HT1080 (cell line): ENCODE measurements at places on chromosomes 11 and 22.

- DNase-seq = no peak
These were observed 27.8 kb downstream of the AP2A2 start for GRCh38 chr11:953512-953911.

- DNase-seq = no peak
These were observed 62.2 kb upstream of the ADA2 start for GRCh38 chr22:17281440-17281841.

GRCh38 chr11:34600339-34601084 is 20.4 kb upstream of the EHF start:
- DNase-seq = peak; percentile 13

GRCh38 chr11:84211896-84212295 is 925.7 kb upstream of the CCDC90B start:
- no peak for DNase-seq

- peak; percentile 68 for DNase-seq
These were observed 131.0 kb downstream of the PLEKHA7 start for GRCh38 chr11:16883174-16883573.

- DNase-seq = peak; percentile 37
These were observed 29.4 kb upstream of the SLN start for GRCh38 chr11:107741044-107741823.

GRCh38 chr11:30172883-30173311 is 57.9 kb upstream of the FSHB start:
- DNase-seq = no peak

GRCh38 chr11:57545883-57546282 is 8.5 kb downstream of the SMTNL1 start:
- no peak for DNase-seq

DNA sequence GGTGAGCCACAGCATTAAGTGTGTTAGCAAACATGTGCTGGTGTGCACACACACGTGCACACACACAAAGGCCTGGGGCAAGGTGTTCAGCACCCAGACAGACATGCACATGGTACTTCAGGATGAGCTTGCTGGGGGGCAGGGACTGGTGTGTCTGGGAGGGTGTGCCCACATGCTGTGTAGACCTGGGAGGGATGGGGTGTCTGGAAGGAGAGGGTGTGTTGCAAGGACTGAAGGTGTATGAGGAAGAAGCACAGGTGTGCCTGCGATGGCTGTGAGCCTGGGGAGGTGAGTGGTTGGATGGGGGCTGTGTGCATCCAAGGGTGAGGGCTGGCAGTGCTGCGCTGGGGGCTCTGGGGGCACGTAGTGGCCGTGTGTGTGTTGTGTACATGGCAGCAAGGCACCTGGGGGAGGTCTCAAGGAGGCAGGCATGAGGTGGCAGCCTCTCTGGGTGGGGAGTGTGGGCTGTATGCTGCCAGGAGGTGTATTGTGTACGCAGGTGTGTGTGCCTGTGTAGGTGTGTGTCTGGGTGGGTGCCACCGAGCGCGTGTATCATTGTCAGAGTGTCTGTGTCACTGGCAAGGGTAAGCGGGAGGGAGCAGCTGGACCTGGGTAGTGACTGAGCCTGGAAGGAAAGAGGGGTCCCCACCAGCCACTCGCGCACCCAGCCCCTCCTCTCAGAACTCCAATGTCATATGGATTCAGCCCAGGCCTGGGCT is 2.2 kb downstream of the NRXN2 start:
- no peak for DNase-seq

GRCh38 chr22:43151251-43152002 is at the start of gene TSPO:
TSPO (plus strand) TSS chr22:43151559; CDS start chr22:43159239, 7,680 bp downstream.
- DNase-seq = peak; percentile 30

DNA sequence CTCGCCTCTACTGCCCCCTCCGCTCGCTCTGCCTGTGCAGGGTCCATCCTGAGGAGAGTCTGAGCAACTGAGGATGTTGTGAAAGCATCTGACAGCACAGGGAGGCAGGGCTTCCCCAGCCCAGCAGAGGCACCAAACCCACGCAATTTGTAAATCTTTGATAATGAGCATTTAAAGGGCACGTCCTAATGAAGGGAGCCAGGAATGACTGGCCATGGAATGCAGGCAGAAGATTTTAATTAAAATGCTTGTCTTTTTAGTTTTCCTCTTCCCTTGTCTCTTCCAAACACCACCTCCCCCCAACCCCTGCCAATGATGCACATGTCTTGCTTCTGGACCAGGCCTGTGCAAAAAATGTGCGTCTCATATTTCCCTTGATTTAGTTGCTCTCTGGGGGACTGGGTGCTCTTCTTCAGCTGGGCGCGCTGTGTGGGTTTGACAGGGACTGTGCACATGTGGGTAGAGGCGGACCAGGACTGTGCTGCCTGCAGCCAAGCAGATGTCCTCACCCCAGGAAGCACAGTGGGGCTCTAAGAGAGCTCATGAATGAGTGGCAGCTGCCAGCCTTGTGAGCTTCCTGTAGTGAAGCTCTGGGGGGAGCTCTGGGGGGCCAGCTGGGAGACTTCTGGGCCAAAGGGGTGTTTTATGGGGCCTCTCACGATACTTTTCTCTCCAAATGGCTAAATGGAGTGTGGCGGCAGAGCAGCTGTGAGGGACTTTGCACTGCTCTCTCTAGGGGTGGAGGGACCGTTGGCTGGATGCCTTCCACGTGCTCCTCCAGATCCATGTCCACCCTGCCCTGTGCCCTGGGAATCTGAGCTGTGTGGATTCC is 273.5 kb downstream of the ST3GAL4 start:
- no peak for DNase-seq

GRCh38 chr22:35541254-35541748 is 670 bp downstream of the RASD2 start:
- no peak for DNase-seq

GRCh38 chr11:100777103-100777502 is 90.0 kb downstream of the ARHGAP42 start:
- peak; percentile 16 for DNase-seq

DNA sequence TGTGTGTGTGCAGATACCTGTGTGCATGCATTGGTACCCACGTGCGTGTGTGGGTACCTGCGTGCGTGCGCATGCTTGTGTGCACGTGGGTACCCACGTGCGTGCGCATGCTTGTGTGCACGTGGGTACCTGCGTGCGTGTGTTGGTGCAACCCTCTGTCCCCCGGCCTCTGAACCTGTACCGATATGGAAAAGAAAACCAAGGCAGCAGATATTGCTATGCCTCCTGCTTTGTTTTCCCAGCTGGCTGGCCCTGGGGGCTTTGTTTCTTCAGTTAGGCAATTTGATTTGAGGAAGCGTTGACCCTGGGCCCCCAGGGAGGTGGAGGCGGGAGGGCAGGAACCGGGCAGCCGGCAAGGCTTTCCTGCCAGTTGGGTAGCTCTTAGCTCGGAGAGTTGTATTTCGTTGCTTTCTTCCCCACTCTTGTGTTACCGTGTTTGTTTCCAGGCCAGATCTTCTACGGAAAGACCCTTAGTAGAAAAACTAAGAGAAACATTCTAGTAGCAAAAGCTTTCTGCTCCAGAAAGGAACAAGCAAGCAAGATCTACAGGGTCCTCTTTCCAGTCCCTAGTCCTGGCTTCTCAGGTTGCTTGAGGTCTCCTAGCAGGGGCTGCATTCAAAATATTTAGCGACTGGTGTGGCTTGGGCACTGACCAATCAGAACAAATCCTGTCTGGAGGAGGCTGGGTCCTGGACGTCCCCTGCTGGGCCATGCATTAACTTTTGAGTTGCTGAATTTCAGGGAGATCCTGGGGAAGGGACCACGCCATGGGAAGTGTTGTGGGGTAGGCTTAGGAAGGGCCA is 26.3 kb upstream of the SORL1-AS1 start:
- no peak for DNase-seq

DNA sequence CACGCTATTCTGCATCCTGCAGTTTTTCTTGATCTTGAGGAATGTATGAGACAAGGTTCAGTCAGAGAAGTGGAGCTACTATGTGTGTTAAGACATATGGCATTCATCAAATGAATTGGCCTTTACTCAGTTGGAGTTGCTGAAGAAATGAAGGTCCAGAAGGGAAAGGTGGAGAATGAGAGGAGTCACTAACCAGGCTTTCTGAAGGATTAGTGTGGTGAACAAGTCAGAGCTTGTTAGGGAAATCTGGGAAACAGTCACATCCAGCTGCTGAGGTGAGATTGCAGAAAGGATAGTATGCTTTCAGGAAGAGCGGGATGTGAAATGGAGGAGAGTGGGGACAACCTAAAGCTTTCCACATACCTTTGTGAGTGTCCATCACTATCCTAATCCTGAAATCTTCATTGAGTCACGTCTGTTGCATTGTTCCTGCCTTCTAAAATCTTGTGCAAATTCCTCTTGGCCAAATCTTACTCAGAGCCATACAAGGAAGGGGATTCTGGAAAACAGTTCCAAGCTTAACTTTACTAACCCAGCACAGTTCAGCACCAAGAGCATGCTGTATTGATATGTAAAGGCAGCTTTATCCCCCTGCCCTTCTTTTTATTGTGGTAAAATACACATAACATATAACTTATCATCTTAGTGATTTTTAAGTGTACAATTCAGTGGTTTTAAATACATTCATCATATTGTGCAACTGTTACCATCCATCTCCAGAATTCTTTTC is 11.4 kb upstream of the PITPNB start:
- DNase-seq = no peak

DNA sequence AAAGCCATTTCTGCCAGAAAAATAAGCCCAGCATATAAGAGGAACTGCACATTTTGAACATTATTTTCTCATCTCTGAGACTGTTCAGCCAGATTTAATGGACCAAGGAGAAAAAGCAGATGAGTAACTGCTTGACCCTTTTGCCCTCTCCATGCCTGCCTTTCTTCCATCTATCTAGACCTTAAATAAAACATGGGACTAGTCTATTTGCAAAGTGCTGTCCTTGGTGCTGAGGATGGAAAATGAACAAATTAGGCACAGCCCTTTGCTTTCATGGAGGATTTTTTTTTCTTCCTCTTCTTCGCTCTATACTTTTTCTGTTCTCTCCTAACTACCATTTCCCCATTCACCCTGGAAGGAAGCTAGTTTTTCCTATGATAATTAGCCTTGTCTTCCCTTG is 361.3 kb downstream of the GRM5 start:
- no peak for DNase-seq

- no peak for DNase-seq
These were observed 138.4 kb downstream of the BRD1 start for GRCh38 chr22:49689255-49689770.

GRCh38 chr11:105609832-105610781 is at the start of gene GRIA4:
GRIA4 (plus strand) TSS chr11:105610073; CDS start chr11:105610998, 925 bp downstream.
- no peak for DNase-seq

- peak; percentile 76 for DNase-seq
These were observed 44.6 kb downstream of the RDX start for GRCh38 chr11:110251836-110252235.

DNA sequence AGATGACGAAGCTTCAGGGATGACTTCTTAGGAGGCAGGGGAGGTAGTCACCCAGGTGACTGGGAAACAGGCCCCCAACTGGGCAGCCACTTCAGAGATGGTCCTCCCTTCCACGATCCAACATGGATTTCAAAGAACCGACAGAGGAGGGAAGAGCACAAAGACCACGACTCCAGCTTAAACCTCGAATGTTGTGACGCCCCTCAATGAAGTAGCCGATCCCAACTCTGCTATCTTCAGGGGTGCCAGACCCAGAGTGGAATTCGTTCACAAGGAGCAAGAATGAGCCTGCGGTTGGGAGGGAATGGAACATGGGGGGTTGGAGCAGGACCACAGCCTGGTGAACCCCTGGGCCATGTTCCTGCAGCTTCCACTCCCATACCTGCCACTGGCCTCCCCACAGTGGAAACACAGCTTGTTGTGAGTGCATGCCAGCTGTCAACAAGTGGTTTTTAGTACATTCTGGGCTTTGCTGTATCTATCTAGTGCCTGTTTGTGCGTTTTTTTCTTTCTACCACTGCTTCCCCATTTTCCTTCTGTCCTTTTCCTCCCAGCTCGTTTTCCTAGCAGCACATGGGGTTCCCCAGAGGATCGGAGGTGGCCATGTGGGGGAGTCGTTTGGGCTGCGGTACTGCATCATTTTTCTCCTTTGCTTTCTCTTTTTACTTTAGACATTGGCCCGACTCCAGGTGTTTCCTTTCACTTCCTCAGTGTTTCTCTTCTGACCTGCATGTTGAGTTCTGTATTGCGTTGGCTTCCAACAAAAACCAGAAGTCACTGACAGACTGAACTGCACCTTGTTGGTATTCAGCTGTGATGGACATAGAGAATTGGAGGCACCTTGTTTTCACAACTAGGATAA is 65.8 kb downstream of the MORC2 start:
- no peak for DNase-seq

DNA sequence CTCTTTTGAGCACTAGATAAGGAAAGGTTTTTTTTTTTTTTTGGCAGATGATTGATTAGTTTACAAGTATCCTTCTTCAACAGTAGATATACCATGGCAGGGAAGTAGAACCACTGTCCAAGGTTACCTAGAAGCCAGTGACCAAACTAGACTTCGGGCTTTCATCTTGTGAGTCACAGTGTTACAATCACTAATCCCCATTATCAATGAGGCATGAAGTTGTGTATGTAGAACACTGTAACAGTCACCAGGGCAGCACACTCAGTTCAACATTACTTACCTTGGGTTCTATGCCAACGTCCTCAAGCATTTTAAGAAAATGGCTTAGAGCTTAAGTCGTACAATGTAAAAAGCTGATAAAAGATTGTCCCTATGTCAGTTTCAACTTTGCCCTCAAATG is 430.9 kb downstream of the ETS1 start:
- no peak for DNase-seq

DNA sequence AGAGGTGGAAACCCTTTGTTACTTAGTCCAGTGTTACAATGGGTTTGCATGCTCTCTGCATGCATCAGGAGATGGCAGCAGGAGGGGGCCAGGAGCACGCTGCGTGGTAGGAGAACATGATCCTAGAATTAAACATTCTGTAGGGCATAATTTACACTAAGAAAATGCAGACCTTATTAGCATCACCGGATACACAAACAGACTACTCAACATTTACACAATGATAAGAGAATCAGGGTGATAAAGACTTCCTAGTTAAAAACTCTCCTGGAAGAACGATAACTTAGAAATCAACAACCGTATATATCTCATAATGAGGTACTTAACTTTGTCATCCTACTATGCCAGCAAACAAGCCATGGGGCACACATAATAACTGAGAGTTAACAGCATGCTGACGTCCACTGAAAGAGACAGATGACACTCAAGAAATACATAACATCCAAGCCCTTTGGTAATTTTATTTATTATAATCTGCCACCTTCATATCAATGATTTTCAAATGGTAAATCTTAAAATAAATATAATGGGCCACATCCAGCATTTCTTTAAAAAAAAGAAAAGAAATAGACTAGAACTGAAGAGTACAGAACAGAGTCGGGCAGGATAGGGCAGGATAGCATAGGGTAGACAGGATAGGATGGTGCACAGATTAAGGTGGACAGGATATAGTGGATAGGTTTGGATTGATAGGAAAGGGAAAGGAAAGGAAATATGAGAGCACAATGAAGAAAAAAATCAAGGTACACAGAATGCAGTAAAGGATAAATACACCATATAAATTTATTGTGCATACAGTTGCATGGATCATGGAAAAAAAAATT is 27.5 kb downstream of the CADM1 start:
- DNase-seq = no peak
